ENCODE measurements at places on chromosomes 5 and 9.

DNA sequence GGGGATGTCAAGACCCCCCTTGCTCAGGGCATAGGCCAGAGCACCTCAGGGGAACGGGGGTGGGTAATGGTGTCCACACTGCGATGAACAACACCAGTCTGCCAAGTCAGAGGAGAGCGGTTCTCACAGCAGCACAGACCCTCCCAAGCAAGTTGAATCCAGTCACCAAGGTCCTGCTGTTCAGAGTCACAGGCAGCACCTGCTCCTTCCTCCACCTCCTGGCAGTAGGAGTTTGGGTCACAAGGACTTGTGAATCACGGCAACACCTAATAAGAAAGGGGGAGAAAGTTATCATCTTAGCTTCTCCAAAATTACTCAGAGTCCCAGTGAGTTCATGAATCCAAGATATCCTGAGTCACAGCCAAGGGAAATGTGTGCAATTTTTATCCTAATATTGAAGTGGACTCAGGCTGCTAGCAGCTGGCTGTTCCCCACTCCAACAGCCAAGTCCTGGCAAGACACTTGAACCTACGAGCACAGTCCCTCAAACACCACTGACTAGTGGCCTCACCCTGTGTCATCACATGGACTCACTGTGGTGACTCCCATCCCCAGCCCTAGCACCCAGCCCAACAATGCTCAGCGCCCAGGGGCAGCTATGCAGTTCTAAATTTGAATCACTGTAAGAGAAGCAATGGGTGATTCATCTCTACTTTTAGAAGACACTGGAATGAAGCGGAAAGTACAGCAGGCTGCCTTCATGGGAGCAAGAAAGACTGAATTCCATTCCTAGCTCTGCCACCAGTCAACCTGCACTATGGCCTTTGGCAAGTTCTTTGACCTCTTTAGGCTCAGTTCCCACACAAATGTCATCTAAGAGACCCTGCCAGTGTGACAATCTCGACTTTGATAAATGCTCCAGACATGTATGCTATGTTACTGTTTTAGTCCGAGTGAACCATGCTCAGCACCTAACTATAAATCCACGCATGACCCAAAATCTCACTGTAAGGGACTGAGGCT, 113.7 kb downstream of the KLHL3 start:
- peak; percentile 69 for DNase-seq

- DNase-seq: peak; percentile 22
These were observed 18.4 kb upstream of the CNTLN start for GRCh38 chr9:17116400-17116837.

DNA sequence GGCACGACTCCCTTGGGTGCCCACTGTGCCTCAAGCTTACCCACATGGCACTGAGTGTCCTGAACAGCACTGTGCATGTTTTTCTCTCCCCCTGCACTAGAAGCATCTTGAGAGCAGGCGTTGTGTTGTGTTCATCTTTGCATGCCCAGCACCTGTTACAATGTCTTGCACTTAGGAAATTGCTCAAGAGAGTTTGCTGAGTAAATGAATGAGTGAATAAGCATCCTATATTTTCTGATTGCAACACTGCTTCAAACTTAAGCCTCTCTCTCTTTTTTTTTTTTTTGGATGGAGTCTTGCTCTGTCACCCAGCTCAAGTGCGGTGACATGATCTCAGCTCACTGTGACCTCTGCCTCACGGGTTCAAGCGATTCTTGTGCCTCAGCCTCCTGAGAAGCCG, 94.5 kb downstream of the LMNB1 start:
- no peak for DNase-seq

GRCh38 chr5:160539431-160539830, 117.8 kb downstream of the PTTG1 start:
- DNase-seq: peak; percentile 84

DNA sequence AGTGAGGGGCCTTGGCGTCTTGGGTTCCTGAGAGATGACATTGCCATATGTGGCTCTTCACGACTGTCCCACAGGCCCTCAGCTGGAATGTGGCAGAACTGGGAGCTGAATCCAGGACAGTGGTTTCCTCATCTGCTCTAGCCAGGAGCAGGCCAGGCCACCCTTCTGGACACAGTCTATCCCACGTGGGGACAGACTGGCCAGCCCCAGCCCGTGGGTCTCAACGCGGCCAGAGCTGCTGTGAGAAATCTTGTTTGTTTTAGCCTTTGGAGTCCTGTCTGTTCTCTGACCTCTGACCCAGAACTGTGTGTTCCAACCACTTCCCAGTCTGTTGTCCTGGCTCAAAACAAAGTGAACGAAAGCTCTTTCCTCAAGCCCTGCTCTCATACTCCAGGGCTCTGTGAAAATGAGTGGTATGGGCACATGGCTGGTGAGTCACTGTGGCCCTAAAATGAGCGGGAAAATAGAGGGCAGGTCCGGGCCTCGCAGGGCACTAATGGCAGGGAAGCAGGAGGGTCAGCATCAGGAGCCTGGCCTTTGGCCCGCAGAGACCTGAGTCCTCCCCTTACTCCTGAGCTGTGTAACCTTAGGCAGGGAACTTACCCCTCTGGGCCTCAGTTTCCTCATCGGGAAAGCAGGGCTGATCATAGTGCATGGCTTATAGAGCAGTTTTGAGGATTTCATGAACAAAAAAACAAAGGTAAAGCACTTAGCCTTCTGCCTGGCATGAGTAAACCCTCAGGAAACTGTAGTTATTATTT, 34.8 kb upstream of the GLRX start:
- no peak for DNase-seq

GRCh38 chr9:105320568-105320967, 76.1 kb downstream of the SLC44A1 start:
- no peak for DNase-seq

DNA sequence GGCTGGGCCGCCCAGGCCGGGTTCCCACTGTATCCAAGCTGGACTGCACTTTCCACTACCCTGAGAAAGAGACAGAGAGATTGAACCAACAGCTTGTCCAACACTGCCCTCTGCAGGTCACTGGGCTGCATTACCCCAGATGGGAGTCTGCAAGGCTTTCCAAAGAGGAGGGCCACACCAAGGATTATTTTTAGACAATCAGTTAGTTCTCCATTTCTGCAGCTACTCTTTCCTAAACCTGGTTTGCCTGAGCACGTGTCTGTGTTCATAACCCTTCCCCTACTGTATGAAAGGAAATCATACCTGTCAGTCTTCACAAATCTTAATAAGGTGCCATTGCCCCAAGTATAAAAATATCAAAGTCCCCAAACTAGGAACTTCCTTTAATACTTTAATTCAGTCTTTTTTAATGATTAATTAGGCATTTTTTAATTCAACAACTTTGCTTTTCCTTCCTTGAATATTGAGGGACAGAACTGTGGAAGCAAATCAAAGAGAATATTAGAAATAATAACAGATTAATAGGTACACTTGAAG, 13.4 kb upstream of the FGF1 start:
- DNase-seq: peak; percentile 41

DNA sequence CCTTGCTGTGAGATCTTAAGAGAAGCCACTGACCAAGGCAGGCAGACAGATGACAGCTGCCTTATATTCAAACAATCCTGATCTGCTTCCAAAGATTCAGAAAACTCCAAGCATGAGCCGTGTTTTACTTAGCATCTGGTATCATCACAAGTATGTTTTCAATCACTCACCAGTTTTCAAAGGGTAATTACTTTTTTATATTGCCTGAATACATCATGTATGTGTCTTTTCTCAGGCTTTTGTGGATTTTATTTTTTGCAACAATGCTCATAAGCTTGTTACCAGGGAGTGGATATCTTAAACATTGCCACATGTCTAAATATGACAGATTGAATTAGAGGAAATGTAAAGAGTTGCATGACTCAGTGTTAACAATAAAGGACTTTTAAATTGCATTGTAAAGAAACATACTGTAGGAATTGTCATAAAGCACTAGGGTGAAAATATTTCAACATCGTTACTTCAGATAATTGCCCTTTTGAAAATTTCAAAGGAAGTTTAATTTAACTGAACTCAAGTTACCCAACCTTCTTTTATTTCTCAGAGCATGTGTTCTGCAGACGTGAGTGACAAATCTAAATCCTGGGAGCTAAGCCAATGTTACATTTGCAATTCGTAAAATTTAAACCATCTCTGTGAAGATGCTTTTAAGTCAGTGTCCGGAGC, 326.1 kb downstream of the PLK2 start:
- DNase-seq: peak; percentile 50

- peak; percentile 2 for DNase-seq
These were observed 53.8 kb upstream of the TSLP start for GRCh38 chr5:111017731-111018130.

DNA sequence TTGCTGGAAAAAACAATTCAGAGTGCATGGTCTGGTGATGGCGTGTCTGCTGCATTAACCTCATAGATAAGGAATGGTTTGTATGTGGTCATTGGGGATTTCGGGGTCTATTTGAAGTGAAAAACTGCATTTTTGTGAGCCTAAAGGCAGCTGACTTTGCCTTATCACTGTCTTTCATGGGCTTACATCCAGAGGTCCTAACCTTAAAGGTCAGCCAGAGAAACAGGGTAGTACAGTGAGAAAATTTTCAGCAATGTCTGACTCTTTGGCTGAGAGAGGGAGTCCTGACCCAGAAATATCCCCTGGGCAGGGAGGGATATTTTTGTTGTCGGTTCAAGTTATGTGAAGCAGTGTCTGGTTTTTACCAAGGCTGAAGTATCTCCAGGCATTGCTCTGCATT, 5.7 kb downstream of the PCSK5 start:
- DNase-seq: no peak

- no peak for DNase-seq
These were observed 45.6 kb upstream of the RNF130 start for GRCh38 chr5:180117000-180117725.

GRCh38 chr9:18771011-18771410, 262.0 kb downstream of the SAXO1 start:
- DNase-seq: no peak

DNA sequence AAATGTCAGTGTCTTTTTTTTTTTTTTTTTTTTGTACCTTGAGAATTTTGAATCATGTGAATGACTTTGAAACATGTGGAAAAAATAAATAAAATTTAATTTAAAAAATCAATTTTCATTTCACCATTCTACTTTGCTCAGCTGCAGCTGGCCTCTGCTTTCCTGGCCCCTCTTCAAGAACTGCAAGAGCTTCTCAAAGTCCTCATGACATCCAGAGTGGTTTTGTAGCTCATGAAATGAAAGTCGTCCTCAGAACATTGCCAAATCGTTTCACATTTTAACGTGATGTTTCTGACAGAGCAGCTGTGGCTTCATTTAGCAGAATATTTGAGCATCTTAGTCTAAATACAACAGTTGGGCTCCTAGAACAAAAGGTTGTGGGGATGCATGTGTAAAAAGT, 47.9 kb upstream of the TMEM215 start:
- DNase-seq: no peak

DNA sequence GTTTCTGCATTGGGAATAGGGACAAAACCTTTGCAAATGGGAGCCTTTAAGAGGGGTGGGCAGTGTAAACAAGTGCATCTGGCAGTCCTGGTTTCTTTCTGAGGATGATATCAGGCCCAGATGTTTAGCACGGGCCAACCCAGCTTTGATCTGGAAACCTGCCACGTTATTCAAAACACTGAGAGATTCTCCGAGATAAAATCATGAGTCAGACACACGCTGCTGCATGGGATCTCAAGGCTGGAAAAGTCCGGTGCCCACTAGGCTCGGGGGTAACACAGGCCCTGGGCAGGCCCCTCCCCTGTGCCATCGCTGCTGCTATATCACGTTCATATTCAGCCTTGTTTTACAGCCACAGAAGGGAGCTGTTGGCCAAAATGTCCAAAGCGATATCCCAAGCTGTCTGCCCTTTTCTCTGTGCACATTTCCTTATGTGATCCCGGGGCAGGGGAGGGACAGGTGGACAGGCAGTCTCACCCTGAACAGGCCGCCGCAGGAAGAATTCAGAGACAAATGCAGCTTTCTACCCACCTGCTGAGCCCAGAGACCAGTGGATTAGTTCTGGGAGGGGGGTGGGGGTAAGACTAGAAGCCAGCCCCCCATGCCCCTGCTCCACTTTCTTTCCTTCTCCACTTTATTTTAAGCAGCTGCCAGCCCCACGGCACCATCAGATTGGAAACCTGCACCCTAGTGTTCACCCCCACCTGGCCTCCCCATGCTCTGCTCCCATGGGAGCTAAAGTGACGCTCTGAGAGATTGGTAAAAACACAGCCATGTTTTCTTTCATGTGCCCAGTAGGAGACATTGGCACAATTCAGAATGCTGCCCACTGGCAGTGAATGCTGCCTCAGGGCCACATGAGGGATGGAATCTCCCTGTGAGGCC, 63.1 kb downstream of the TMOD1 start:
- DNase-seq: peak; percentile 52

DNA sequence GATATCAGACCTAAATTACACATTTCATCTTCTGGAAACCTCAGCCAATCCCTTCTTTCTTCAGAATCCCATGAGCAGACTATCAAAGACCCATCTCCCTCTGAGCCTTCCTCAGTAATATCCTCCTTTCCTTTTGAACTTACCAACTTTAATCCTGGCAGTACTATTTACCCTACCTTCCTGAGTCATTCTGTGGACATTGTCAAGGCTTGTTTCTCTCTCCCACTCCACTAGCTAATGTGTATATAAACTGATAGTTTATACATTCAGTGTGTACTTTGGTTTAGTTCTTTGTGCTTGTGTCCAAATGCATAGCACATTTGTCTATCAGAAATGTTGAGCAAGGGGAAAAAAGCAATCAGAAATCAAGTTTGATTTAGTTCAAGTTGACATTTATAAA, 568.3 kb downstream of the CSNK1G3 start:
- DNase-seq: no peak

- DNase-seq: no peak
These were observed 100.0 kb downstream of the MCTP1 start for GRCh38 chr5:95184924-95185323.

GRCh38 chr9:98272083-98272482, 16.6 kb upstream of the TBC1D2 start:
- DNase-seq: no peak

DNA sequence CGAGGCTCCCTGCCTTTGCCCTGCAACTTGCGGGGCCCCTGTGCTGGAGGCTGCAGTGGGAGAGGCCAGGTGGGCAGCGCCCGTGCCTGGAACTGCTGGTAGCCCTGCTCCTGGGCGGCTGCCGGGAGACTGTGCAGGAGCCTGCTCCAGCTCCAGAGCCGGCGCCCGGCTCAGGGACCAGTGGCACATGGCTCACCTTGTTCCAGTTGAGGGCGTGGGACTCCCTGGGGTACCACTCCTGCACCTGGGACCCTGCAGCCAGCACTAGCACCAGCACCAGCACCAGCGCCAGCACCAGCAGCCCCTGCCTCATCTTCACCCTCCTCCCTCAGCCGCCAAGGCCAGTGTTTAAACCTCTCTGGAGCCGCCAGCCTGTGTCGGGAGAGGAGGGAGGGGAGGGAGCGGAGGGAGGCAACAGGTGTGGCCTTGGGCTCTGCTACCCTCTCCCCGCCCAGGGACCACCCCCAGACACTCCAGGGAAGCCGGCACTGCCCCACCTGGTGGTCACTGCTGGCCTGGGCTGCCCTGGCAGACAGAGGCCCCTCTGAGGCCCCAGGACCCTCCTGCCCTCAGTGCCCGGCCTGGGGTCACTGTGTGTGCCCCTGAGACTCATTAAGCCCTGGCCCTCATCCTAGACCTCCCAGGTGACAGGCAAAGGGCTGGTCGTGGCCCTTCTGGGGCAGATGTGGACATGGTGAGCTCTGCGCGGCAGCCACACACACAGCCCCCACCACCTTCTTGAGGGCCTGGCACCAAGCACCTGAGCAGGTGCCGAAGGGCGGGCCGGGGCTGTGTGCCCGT, at the start of gene LCN10:
TSS of gene LCN10 (minus strand) at position 350 of the 801 bp plus-strand sequence. CDS start at position 313, 37 bp downstream.
- no peak for DNase-seq

GRCh38 chr9:128916204-128916603, 4.6 kb upstream of the PHYHD1 start:
- DNase-seq: no peak

- DNase-seq: no peak
These were observed 23.6 kb downstream of the LHX2 start for GRCh38 chr9:124035001-124035650.
